Mucosa of descending colon (tissue), 3 donors: ENCODE measurements at places on chromosomes 5 and 9.

- no peak for DNase-seq
Measured at GRCh38 chr9:121253162-121253561, 14.8 kb upstream of the GSN start.

DNA sequence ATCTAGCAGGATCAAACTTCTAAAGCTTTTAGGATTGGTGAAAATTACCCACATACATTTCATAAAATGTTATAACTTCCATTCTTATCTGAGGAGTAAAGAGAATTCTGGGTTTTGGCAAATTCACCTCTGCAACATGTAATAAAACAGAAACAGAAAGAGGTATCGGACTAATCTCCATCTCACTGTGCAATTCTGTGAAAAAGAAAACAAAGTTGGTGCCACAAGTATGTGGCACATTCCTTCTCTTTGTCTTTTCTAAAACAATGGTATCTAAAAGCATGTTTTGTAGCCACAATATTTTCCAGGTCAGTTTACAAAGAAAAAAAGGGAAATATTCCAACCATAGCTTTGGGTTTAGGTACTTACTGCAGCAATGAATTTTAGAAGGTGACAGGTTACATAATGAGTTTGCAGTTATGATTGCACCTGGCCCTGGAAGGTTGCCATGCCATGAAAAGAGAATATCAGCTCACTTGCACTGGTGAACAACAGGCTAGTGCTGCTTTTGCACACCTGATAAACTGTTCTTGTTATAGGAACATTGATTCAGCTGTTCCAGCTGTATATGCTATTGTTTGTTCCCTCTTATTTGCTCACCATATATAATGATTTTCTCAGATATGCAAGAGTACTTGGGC lies 491.3 kb upstream of the MEF2C start:
- peak; percentile 81 for DNase-seq

DNA sequence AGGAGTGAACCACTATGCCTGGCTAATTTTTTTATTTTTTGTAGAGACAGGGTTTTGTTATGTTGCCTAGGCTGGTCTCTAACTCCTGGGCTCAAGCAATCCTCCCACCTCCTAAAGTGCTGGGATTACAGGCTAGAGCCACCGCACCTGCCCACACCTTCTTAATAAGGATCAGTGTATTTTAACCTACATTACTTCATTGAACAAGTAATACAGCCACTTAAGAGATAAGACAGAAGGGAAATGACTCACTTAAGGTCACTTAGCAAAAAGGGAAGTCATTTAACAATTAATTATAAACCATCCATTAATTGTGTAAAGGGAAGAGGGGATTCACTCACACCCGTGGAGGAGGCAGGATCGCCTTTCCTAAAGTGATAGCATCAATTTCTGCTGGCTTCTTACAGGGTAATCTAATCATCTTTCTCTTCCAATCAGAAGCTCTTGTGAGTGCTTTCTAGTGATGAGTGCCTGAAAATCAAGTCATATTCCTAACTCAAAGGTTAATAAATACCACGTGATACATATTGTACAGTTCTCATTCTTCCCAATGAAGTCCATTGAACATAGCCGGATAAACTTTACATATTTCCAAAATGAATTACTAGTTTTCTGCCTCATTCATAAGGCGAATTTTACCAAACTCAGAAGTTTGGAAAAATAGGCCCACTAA lies 3.5 kb downstream of the FBXW11 start:
- no peak for DNase-seq

GRCh38 chr5:81290146-81290545 lies 11.2 kb upstream of the ZCCHC9 start:
- DNase-seq, result no peak

- DNase-seq, result no peak
Measured at GRCh38 chr9:94818178-94818541, 91.7 kb downstream of the AOPEP start.

DNA sequence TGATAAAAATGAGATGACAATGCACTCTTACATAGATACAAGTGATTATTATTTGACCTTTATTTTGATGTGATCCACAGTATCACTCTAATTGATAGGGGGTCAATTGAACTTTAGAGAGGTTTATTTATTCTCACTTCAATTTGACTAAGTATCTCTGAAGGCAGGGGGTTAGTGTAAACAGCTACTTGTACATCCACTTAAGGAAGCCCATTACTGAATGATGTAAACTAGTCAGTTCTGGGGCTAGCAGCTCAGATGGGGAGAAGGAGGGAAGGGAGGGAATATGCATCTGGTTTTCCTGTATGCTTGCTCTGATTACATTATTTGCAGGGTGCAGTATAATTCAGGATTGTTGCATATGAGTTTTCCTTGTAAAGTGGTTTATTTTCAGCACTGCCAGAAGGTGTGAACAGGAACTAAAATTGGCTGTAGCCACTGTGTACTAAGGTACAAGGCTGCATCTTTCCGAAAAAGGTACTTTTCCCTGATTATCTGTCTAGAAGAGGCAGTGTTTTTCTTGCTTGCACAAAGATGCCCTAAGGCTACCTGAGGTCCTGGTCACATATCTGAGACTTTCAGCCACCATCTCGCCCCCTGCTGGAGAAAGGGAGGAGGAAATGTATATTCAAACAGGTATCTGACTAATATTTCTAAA lies 51.2 kb downstream of the MRPS27 start:
- peak; percentile 26 for DNase-seq

GRCh38 chr9:83572524-83572923 lies 34.3 kb upstream of the FRMD3 start:
- DNase-seq, result no peak

DNA sequence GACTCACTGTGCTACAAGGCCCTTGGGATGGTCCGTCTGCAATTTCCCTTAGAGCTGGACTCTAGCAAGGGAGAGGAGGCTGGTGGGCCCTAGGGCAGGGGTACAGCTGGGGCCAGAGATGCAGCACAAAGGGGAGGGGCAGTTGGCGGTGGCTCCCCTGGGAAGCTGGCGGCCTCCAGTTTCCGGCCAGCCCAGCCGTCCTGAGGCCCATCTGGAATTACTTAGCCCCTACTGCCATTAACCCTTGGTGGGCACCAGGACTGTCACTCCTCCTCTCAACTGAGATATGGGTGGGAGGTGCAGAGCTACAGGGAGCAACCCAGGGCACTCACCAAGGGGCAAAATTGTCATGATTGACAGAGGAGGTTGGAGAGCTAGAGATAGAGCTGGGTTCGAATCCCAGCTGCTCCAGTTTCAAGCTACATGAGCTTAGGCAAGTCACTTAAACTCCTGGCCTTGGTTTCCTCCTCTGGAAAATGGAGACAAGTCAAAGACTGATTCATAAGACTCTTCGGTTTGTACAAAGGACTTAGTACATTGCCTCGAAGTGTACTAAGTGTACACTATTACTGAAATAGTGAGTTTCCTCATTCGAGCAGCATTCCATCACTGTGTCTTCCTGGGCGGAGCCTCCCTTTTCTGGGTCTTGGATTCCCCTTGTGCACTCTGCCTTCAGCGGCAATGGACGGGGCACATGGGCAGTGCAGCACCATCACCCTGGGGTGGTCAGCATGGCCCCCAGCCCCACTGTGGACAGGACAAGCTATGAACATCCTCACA lies 2.7 kb upstream of the PDGFRB start:
- DNase-seq, result no peak

DNA sequence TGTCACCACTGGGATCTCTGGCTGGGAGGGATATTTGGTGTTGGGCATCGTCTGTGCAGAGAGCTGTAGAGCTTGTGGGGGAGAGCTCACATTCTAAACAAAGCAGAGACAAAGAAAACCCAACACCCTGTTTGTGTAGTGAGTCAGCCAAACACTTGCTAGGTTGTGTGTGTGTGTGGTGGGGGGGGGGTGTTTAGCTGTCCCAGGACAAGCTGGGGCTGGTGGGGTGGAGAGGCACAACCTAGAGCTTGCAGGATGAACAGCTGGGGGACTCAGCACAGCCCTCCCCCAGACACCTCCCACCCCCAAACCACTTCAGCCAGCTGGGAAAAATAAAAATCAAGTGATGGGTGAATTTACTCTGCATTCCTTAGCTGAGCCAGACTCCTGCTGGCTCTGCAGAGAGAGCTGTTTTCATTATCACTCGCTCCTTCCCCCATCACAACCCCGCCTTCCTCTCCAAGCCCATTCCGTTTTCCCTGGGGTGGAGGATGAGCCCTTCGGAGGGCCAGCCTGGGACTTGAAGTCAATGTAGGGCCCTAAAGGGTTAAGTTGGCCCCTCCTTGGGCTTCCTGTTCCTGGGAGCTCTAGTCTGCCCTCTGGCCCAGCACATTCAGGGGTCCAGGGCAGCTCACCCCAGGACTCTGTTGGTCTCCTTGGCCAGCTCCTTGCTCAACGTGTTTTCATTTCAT lies 2.6 kb downstream of the OLFML2A start:
- DNase-seq, result no peak

DNA sequence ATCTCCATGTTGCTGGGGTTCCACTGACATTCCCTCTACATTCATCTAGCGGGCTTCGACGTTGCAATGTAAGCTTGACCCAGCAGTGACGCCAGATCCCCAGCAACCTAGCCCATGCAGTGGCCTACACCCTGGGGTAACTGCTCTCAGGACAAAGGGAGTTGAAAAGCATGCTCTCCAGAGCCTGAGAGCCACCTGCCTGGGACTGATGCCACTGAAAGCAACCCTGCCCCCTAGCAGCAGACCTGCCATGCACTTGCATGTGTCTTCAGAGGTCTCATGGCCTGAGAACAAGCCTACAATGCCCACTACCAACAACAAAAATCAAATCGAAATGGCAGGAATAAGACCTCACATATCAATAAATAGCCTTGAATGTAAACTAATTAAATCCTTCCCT lies 330.3 kb downstream of the TRIM36 start:
- DNase-seq, result no peak

- DNase-seq, result peak; percentile 75
Measured at GRCh38 chr5:139394123-139394653, 716 bp downstream of the PROB1 start.

DNA sequence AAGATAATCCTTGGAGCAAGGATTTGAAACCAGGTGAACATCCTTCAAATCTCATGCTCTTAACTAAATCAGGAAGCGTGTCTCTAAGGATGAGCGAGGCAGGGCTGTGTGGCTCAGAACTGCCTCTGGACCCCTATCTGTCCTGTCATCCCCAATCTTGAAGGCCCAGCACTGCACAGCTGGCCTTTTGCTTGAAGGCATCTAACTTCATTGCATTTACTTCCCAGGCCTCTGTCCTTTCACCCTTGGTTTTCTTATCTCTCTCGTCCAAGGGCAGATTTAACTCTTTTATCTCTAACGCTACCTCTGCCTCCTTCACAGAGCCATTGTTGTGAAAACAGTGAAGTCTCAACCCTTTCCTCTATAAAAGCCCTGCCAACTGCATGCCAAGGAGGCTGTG lies 83.8 kb downstream of the UGCG start:
- DNase-seq, result no peak

DNA sequence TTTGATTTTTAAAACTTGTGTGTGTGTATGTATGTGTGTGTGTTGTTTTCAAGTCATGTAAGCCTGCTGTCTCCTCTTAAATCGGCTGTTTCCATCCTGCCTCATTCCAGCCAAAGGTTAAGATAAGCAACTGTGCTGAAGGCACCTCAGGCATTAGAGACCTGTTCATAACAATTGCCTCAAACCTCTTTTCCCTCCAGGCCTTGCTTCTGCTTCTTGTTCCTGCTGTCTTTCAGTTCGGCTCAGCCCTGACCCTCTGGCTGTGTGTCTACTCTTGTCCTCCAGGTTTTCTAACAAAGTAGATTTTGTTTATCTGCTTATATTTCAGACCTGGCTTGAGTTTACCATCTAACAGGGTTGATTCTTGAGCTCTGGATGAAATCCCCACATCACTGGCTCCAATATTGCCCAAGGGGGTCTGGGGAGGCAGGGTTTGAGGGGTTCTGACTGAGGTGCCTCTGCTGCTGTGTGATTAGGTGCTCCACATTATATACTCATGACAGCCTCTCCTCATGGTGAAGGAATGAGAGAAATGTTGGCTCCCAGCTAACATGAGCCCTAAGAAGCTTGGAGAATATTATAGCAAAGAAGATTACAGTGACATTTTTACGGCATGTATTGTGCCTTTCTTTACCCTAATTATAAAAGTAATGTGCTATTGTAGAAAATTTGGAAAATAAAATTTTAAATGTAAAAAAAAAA lies 229.7 kb upstream of the PIK3R1 start:
- no peak for DNase-seq
